Motor neuron (in vitro differentiated cells): ENCODE measurements at places on chromosomes 3 and 15. TPM values are rescaled to one million over a fixed set of nuclear protein-coding genes. Genes with fewer than 3 reads are reported as not detected.

SLC22A14 gene
- 0.21 and 0.37 TPM in 2 replicates for total RNA-seq

FANCD2OS gene
- total RNA-seq = not detected in 2 replicates

GPX1 gene
- 109 and 120 TPM in 2 replicates for total RNA-seq

IMP3 gene
- total RNA-seq = 83.6 and 84.4 TPM in 2 replicates

NMNAT3 gene
- 2.7 and 9.6 TPM in 2 replicates for total RNA-seq

MNS1 gene
- total RNA-seq = 3.2 and 3.4 TPM in 2 replicates

PRTG gene
- total RNA-seq = 26.4 and 28.8 TPM in 2 replicates

REC114 gene
- total RNA-seq = not detected in 2 replicates
